ENCODE measurements at places on chromosomes 3 and 15.

DNA sequence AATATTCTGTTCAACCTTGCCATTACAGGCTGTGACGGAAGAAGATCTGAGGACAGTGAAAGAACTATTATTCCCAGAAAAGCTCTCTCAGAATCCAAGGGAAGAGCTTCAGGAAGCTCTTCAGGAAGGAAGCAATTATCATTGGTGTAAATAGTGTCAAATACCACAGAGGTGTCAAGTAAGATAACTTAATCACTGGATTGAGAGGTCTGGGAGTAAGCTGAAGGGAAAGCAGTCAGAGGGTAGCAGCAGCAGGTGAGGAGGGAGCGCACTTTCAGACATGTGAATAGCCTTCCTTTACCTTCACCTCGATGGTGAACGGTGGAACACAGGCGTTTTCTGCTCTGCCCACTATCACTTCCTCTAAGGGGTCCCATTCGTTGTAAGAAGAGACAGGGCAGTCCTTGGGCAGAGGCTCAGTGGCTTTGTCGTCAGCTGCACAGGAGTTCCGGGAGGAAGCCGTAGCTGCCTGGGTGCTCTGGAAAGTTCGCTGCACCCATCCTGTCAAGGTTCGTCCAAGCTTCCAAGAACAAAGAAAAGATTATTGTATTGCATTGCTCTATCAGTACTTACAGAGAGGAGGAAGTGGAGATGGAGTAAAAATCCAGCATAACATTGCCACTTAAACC, 1.9 kb downstream of the GATM start:
- DNase-seq, result no peak

- no peak for DNase-seq
Measured at GRCh38 chr3:179942553-179943075, 94.1 kb downstream of the PEX5L start.

GRCh38 chr15:101675015-101675414, 22.8 kb upstream of the TM2D3 start:
- no peak for DNase-seq

- DNase-seq, result no peak
Measured at GRCh38 chr15:59399465-59400102, 26.9 kb upstream of the MYO1E start.

DNA sequence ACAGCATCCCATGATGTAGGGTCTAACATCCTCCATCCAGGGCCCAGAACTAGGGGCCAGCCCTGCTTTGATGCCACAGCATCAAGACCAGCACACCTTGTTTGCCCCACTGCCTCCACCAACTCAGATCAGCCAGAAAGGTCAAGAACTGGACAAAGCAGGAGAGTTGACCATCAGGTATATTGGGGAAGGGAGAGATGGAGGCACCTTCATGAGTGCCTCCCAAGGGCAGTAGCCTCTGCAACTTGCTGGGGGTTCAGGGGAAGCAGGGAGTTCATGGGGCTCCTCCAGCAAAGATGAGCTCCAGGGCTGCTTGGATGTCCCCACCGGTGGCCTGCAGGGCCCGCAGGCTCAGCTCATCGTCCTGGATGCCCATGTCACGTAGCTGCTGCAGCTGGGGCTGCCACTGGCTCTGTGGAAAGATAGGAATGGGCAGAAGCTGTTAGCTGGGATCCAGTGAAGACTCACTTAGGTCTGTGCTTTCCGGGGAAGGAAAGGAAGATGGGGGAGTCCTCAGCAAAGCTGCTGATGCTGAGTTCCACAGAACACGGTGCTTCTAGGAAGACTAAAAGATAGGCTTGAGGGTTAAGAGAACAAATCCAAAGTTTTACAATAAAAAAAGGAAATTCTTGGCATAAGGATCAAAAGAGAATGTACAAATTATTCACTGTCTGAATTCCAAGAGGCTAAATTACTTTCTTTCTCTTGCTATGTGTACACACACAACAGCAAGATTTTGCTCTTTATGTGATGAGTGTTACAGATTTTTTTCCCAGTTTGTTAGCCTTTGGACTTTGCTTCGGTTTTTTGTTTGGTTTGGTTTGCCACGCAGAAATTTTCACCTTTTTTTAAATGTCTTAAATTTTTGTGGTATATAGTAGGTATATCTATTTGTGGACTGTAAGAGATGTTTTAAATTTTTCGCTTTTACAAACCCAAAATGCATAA, 12.3 kb upstream of the SEMA7A start:
- no peak for DNase-seq

DNA sequence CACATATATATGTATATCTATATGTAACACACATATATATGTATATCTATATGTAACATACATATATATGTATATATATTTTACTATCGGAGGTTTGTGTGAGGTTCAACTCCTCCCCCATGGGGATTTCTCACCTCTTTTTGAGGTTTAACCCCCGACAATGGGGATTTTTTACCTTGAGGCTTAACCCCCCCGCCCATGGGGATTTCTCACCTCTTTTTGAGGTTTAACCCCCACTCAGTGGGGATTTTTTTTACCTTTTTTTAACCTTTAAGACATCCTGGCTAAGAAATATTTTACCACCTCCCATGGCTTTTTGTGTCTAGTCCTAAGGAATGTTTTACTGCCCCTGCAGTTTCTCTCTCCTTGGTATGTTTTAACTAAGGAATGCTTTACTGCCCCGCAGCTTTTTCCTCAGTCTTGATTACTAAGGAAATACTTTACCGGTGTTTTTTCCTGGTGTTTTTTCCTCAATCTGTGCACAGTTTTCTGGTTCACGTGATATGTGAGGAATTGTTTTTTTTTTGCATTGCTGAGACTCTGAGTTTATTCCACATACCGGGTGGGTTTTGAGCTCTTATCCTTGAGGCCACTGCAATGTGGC, 185.2 kb downstream of the KLF13 start:
- DNase-seq, result no peak

GRCh38 chr3:50435371-50436113, 67.9 kb downstream of the CACNA2D2 start:
- DNase-seq, result no peak

GRCh38 chr15:36757189-36757814, 177.9 kb downstream of the CDIN1 start:
- no peak for DNase-seq

DNA sequence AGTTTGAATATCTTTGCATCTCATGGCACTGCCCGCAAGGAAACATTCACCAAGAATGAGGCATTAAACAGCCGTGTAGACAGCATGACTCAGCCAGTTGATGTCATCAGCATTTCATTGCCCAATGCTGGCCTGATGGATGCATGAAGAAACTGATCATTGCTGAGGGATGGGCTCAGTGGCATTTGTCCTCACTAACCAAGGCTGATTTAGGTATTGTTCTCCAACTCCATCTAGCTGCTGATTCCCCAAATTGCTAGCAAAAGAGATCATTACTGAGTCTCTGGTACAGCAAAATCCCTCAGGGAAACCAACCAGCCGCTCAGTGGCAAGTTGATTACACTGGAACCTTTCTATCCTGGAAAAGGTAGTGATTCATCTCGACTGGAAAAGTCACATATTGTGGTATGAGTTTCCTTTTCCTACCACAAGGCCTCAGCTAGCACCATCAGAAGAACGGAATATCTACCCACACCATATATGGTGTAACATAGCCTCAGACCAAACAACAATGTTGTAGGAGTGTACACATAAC, 186.5 kb upstream of the GAP43 start:
- no peak for DNase-seq

- no peak for DNase-seq
Measured at GRCh38 chr15:65177901-65178300, 7.2 kb downstream of the CLPX start.

GRCh38 chr15:90539789-90540188, 10.1 kb downstream of the CRTC3 start:
- DNase-seq, result no peak

DNA sequence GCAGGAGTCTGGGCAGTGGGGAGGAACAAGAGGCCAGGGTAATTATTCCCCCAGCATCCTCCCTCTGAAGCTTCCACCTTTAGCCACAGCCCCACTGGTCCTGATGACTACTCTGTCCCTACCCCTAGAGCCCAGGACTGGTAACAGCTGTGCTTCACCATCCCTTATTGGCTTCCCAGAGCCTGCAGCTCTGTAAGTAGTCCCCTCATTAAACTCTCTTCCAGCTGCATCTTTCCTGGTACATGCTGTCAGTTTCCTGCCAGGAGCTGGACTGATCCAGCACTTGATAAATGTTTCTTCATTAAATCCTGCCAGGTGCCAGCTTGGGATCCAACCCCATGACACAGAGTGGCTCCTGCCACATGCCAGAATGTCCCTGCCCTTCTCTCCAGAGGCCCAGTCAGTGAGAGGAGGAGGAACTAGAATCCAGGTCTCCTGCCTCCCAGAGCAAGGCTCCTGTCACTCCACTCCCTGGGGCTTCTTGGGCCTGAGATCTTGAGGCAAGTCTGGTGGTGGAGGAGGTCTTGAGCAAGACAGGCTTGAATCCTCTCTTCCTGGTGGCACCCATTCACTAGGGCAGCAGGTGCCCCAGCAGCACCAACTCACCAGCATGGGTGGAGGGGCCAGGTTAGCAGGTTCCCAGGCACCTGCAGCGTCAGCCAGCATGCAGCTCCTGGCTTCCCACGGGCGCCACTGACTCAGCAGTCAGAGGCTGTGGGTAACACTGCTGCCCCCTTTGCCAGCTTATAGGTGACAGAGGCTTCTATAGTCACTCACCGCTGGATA, 27.6 kb downstream of the FBXW12 start:
- no peak for DNase-seq

DNA sequence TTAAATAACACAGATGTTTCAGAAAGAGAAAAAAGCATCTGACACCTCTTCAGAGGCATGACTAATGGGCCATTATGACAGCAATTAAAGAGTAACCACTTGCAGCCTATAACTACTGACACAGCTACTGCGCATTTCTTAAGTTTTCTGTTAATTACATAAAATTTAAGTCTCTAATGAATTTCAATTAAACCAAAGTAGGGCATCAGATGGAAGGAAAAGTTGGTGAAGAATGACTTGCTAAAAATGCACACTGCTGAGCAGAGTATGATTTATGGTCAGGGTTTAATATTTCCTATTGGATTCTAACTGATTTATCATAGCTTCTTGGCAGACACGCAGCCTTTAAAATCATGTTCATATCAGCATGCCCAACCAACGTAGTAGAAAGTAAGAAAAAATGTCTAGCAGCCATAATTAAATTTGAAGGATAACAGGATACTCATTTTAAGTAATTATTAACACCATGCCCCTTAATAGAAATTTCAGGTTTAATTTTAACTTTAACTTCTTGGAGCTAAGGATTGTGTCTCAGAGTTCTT, 140.0 kb downstream of the CBLB start:
- DNase-seq, result no peak

- DNase-seq, result no peak
Measured at GRCh38 chr15:87896936-87897335, 359.6 kb downstream of the NTRK3 start.

- no peak for DNase-seq
Measured at GRCh38 chr3:89740080-89740880, 632.9 kb downstream of the EPHA3 start.

All from GM12891 (cell line).